Suprapubic skin (tissue), 4 donors: ENCODE measurements at places on chromosomes 13 and 19. TPM values are rescaled to one million over a fixed set of nuclear protein-coding genes. Genes with fewer than 3 reads are reported as not detected.

The HNRNPM gene
- 128 TPM for total RNA-seq

The CLEC11A gene
- total RNA-seq, result 14.1 TPM

GRCh38 chr19:39924389-39924788, 10.0 kb downstream of the FCGBP start:
- DNase-seq, result no peak

- DNase-seq, result no peak
Observed at GRCh38 chr13:109285586-109285985, 500.8 kb downstream of the IRS2 start.

GRCh38 chr19:38395381-38396114, 7.1 kb downstream of the SPRED3 start:
- DNase-seq, result no peak

DNA sequence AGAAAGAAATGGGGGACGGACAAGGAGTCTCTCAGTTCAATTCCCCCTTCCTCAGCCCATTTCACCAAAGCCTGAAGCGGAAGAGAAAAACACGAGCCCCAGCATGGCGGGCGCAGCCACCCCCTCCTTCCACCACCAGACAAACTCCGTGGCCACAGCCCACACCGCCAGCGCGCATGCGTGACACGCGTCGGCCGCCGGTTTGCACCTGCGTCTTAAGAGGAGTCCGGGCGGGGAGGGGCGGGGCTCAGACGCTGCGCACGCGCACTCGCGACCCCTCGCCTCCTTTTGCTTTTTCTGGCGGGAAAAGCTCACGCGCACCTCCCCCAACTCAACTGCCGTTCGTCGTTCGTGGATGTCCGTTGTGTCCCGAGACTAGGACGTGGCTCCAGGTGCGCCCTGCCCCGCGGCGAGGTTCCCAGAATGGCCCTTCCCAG, at the start of gene KASH5:
Gene KASH5, plus strand, starts transcription at position 314 of the 437 bp plus-strand sequence. CDS start 2,635 bp downstream, outside the sequence.
- no peak for DNase-seq

GRCh38 chr13:43512221-43512620, 274.6 kb downstream of the ENOX1 start:
- no peak for DNase-seq

The AMER2 gene
- total RNA-seq, result 0.05 TPM

The KLK7 gene
- 418 TPM for total RNA-seq

The MEIOSIN gene
- total RNA-seq, result not detected

- peak; percentile 86 for DNase-seq
Observed at GRCh38 chr19:11203194-11204075, 6.1 kb upstream of the KANK2 start.

DNA sequence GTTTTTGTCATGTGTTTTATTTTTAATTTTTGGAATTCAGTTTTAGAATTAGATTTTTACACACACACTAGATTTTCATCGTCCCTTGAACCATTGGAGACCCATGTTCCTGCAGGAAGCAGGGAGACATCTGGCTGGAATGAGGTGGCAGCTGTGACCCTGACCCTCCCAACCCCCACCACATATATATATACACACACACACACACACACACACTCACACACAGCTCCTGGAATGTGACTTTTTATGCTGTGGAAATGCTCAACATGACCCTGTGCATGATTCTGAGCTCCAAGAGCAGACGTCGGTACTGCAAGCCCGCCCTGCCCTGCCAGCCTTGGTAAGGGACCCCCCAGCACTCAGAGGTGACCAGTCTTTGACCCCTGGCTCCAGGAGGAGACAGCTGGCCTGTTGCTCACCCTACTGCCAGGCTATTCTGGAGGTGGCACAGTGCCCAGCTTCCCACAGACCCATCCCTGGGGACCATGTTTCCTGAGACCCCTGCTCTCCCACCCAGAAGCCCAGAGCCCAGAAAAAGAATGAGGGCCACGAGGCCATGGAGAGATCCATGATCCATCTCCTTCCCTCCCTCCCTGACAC, 103.2 kb upstream of the VSTM2B start:
- no peak for DNase-seq

GRCh38 chr13:114174529-114174961, 4.5 kb upstream of the CFAP97D2 start:
- no peak for DNase-seq

GRCh38 chr19:55345818-55346724, 6.4 kb downstream of the KMT5C start:
- no peak for DNase-seq

The ZNF701 gene
- total RNA-seq, result 12.2 TPM

The SLC44A2 gene
- 108 TPM for total RNA-seq

DNA sequence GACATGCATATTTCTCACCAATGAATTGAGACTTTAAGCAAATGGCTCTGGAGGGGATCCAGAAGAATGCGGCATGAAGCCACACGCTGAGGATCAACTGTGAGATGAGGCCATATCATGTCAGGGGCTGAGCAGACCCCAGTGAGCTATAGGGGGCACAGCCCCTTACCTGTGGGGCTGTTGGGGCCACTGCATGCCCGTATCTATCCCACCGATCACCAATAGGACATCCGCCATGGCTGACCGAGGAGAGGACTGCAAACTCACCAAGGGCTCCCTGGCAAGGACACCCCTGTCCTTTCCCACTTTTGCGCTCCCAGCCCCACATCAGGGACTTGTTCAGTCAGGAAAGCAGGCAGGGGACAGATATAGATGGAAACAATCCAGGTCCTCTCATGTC, 78.0 kb downstream of the SERP2 start:
- DNase-seq, result no peak

The OR7A5 gene
- 2.5 TPM for total RNA-seq

The REEP6 gene
- total RNA-seq, result 3.2 TPM

DNA sequence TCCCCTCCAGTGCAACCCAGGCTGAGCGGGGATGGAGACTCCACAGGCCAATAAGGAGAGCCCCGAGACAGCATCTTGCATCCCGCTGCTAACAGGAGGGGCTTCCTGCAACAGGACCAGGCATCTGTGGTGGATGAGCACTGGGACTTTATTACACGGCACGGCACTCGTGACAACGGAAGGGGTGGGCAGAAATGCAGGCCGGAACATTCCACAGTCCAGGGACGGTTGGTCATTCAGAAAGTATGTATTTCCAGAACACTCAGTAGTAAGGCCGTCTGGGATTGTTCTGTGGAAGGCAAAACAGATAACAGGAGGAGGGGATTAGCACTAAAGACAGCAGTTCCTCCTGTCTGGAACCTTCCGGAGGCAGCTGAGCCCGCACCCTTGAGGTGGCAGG, 3.3 kb upstream of the TM6SF2 start:
- DNase-seq, result no peak

The ANKRD24 gene
- 0.44 TPM for total RNA-seq

DNA sequence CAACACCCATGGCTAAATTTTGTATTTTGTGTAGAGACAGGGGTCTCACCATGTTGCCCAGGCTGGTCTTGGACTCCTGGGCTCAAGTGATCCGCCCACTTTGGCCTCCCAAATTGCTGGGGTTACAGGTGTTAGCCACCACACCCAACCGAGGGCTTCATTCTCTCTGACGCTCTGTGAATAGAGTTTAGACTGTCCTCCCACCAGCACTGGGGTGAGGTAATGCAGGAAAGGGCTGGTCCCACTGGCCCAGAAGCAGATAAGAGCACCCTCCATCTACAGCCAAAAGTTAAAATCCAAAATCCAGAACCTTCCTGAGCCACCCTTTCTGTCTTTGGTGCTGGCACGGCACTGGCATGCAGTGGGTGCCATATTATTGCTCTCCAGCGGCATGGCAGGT, 31.8 kb upstream of the HOMER3 start:
- no peak for DNase-seq

The CD22 gene
- not detected for total RNA-seq

The SERPINE3 gene
- not detected for total RNA-seq

- DNase-seq, result no peak
Observed at GRCh38 chr13:48334534-48335127, 31.1 kb downstream of the RB1 start.

DNA sequence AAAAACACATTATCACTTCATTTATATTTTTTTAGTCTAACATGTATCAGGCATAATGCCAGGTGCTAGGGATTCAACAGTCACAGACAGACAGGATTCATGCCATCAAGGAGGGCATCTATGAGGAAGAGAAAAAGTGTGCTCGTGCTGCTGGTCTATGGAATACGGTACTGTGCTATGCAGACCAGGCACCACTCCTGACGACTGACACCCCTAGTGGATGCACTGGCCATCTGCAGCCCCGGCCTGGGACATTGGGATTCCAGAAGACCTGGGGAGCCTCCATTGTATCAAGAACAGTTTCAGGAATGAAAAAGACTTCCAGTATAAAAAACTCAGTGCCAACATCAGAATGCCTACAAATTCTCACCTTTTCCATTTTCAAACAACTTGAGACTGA, 94.0 kb downstream of the KLF12 start:
- DNase-seq, result no peak

DNA sequence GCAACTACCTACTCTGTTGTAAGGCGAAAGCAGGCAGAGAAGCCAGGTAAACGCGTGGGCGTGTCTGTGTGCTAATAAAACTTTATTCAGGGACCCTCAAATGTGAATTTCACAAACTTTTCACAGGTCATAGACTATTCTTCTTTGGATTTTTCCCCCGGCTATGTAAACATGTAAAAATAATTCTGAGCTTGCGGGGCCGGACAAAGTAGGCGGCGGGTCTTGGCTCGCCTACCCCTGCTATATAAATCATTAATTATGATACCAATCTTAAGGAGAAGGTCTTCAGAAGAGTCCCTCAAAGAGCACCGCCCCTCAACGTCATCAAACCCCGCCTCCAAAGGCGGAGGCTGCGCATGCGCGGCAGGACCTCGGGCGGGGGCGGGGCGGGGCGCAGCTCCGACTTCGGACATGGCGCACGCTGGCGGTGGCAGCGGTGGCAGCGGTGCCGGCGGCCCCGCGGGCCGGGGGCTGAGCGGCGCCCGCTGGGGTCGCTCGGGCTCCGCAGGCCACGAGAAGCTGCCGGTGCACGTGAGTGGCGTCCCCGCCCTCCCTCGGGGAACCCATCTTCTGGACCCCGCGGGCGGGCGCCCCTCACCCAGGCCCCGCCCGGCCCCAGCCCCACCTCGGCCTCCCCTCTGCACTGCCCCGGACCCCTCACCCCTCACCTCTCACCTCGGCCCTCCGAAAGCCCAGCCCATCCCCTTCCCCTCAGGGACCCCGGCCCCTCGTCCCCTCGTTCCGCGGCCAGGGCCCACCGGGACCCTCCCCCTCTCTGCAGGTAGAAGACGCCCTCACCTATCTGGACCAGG, at the start of gene SIN3B:
Gene SIN3B, plus strand, starts transcription at position 389 of the 812 bp plus-strand sequence. Its CDS starts 23 bp downstream, at position 412.
- peak; percentile 84 for DNase-seq

- no peak for DNase-seq
Observed at GRCh38 chr19:36371886-36372285, 7.1 kb downstream of the ZFP14 start.

DNA sequence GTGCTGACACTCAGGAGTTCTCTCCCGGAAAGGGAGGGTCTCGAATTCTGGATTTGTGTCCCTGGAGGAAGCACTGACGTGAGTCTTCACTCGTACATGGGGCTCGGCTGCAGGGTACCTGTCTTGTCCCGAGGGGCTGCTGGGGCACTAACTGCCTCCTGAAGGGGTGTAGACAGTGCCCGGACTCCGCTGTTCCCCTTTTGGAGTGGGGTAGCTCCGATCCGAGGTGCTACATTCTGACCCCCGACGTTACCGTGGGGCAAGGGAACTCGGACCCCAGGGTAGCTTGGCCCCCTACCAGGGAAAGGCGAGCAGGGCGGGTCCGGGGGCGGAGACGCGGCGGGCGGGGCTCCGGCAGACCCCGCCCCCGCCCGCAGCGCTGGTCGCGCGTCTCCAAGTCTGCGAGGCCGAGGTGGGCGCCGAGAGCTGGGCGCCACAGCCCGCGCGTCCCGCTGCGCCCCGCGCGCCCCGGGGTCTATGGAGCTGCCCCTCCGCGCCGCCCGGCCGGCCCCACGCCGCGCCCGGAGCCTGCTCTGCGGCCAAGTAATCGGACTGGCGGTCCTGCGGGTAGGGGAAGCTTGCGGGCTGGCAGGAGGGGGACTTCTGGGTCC, at the start of gene NPAS1:
Gene NPAS1, plus strand, starts transcription at position 407 of the 611 bp plus-strand sequence. CDS start 1,211 bp downstream, outside the sequence.
- no peak for DNase-seq

- DNase-seq, result no peak
Observed at GRCh38 chr13:75633285-75633684, 2.8 kb upstream of the LMO7 start.

DNA sequence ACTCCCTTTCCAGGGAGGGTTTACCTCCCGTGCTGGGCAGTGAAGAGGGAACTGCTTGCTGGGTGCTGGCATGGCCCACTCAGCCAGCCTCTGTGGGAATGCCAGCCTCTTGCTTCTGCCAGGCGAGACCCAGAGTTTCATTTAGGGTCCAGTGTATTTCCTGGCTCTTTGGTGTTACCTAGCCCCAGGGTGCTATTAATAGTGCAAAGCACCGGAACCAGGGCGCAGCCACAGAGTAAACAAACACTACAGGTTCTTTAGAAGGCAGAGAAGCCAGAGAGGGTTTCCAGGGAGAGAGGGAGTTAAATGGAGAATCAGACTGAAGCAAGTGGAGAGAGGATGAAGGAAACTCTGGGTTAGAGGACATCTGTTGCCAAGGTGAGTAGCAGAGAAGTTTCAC, 74.9 kb upstream of the SPATA13 start:
- DNase-seq, result no peak

- DNase-seq, result no peak
Observed at GRCh38 chr19:11288349-11288748, 7.6 kb upstream of the TSPAN16 start.

GRCh38 chr19:1089891-1090290, 5.3 kb downstream of the POLR2E start:
- no peak for DNase-seq

DNA sequence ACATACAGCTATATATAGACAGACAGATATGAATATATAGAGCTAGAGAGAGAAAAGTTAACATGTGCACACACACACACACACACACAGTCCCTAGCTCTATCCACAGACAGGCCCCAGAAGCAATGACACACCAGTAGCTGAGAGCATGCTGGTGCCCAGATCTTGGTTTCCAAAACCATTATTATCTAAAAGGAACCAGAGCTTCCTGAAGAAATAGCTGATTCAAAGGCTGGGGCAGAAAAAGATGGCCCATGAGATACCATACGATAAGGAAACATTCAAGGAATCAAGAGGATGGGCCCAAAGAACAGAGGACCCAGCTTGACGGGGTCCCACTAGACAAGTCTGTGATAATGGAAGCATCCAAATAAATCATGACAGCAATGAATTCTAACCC, 53.4 kb downstream of the ABCC4 start:
- DNase-seq, result no peak
